ENCODE measurements at places on chromosomes 12 and 14.

DNA sequence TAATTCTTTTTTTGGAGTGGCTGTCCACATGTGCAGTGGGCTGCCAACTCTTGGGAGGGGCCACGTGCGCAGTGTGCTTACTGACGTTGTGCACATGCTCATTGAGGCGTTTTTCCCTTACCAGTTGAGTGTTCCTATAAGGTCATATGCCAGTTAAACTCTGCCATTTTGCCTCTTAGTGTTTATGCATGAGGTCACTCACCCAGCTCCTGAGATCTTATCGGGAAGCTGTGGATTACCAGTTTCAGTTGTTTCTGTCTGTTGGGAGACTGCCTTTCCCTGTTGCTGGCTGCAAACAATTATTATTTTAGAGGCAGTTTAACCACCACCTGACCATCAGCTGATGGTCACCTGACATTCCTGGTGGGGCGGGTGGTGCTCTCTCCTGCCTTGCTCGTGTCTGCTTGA, 16.1 kb upstream of the KIF21A start:
- DNase-seq, result no peak

DNA sequence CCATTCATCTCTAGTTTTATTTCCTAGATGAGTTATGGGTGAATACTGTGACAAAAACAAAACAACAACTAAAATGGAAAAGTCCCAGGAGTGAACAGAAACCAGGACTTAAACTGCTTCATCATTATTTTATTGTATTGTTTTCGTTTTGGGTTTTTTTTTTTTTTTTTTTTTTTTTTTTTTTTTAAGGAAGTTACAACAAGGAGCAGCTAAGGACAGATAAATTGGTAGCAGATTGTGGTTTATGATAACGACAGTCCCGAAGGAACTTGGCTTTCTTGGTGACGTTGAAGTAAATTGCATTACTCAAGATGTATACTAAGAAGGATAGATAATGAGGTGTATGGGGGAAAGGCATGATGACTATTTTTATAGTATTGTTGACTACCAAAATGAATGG, 866.3 kb downstream of the NRXN3 start:
- no peak for DNase-seq

- no peak for DNase-seq
These were observed 224.9 kb downstream of the APAF1 start for GRCh38 chr12:98869886-98870503.

DNA sequence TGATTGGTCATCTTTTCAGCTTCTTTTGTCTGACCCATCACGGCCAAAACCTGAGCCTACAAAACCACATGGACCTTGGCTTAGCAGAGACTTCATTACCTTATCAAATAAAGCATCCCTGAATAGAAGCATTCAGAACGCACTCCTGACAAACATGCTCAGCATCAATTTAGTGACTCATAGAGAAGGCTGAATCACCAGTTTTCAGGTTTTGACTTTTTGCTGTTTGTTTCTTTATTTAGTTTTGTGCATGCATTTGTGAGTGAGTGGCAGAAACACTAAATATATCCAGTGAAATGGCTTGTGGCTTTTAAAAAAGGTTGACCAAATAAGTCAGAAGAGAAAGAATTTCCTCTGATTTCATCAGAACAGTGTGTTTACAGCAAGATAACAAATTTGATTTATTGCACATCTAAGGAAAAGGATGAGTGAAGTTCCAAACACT, 19.0 kb upstream of the OVCH1 start:
- no peak for DNase-seq

DNA sequence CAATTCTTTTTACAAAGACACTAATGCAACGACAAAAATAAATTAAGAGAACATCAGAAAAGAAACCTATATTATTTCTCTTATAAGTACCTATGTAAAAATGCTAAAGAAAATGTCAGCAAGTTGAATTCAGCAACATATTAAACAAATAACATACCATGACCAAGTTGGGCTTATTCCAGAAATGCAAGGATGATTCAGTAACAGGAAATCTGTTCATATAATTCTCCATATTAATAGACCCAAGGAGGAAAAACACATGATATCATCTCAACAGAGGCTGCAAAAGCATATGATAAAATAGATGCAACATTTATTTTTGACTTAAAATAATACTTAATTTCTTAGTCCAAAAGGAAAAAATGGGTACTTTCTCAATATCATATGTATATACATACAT, 25.1 kb upstream of the GPHB5 start:
- no peak for DNase-seq

DNA sequence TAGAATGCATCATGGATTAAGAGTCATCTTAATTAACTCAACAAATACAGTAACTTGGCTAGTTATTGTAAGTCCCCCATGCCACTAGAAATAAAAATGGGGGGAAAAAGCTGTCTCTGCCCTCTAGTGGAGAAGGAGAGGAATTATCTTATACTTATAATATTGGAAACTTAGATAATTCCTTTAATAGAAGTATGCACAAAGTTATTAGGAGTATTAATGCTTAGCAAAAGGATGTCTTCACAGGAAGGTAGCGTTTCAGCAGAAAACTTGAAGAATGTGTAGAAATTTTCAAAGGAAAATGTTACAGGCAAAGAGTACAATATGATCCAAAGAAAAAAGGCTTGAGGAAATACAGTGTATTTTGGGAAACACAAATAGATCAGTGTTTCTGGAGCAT, 19.8 kb downstream of the OR5AU1 start:
- peak; percentile 14 for DNase-seq

- no peak for DNase-seq
These were observed 110.6 kb downstream of the LGMN start for GRCh38 chr14:92637864-92638263.

- no peak for DNase-seq
These were observed 7.4 kb upstream of the SYCP3 start for GRCh38 chr12:101746661-101747060.

DNA sequence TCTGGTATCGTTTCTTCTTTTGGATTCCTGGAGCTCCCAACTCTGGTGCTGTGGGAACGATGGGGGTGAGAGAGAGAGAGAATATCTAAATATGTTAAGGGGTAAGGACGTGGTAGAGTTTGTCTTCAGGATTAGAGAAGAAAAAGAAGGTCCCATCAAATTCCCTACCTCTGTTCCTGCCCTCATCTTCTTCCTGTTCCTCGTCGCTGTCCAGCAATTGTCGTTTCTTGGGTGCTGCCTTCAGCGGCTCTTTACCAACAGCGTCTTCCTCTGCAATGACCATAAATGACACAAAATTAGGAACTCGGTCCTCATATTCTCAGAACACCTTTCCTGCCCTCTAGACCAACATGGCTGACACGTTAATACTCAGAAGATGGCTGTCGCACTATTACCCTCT, 31.5 kb downstream of the TIMELESS start:
- DNase-seq, result no peak

DNA sequence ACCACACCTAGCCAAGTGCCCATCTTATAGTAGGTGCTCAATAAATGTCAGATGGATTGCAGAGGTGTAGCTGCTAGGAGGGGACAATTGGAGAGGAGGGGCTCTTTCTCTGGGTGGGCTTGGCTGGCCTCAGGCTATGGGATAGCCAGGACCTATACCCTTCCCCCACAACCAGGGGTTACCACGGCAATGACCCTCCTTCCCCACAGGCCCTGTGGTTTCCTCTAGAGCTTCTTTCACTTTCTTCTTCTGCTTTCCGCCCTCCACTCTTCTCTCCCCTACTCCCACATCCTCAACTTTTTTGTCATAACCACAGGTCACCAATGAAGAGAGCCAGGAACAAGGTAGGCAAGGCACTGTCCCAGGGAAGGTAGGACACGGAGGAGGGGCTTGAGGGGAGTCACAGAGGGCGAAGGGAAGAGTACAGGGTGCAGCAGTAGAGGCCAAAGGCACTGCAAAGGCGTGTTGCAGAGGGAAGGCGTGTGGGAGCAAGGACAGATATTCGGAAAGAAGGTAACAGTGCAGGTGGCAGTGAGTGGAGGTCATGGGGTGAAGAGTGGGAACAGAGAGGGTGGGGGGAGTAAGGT, 1.9 kb upstream of the ITGB7 start:
- DNase-seq, result no peak

- no peak for DNase-seq
These were observed 186.6 kb upstream of the PLEKHG7 start for GRCh38 chr12:92516277-92516600.

DNA sequence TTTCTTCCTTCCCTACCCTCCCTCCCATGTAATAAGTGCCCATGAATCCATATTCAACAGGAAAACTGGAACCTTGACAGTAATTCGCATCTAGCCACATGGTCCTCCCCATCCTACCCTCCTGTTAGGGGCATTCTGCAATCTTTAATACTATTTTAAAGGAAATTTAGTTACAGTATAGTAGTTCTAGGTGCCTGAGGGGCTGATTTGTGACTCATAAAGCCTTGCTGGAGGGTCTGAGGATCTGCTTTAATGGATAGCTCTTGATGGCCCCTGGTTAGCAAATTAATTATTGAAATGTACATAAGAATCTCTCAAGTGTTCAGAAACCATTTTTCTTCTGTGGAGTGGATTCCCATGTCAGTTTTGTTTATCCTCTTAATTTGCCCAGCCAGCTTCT, 54.1 kb downstream of the ESRRB start:
- DNase-seq, result no peak

DNA sequence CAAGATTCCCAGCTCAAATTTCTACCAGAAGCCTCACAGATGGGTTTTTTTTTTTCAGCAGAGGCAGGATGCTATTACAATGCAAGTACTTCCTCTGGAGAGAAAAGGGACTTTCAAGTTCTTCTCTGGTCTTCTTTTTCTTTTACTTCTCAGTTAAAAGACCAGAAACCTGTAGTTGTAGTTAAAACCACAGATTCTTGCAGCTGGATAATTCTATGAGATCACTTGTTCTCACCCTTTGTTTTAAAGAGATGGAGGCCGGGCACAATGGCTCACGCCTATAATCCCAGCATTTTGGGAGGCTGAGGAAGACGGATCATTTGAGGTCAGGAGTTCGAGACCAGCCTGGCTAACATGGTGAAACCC, 47.6 kb upstream of the OVCH1 start:
- DNase-seq, result no peak

DNA sequence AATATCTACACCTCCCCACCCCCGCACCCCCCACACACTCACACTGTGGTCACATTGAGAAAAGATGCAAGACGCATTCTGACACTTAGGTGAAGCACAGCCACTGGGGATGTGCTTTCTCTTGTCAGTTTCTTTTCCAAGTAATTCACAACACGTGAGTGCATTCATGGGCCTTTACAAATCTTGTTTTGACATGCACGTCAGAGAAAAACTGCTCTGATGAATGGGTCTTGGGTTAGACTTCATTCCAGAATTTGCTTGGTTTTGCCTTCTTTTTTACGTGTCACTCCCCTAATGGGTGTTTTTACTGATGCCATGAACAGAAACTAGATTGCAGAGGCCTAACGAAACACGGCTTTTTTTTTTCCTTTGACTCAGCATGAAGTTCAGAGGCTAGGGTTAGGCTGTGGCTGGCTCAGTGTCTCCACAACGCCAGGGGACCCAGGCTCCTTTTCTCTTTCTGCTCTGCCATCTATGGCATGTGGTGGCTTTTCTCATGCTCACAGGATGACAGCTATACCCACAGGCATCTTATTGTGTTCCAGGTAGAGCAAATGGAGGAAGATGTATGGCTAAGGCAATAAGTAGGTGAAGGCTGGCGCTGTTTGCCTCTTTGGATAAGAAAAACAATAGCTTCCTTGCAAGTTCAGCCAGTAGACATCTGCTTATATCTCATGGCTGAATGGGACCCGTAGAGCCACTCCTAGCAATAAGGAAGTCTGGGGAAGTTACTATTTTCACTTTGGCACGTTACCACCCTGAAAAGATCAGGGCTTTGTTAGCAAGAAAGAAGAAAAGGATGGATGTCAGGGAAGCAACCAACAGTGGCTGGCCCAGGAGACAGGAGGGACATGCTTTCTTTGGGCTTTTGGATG, 253.3 kb downstream of the SLC15A4 start:
- DNase-seq, result no peak

- no peak for DNase-seq
These were observed 41.6 kb downstream of the FBXO21 start for GRCh38 chr12:117148642-117149041.

- no peak for DNase-seq
These were observed 21.8 kb upstream of the DHRS2 start for GRCh38 chr14:23614395-23614828.

DNA sequence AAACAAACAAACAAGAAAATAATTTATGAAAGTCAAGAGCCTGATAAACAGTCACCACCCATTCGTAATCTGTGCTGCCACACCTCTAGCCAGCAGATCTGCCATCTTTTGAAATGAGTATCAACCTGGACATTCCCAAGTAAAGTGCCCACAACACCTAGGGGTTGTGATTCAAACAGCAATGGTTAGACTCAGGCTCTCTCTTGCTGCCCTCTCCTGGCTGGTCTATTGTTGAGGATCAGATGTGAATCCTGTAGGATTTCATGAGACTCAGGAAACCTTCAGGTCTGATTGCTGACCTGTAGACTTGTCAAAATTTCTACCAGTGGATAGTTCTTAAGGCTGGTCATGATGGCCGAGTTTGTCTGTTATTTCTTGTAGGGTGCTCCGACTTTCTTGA, 26.8 kb downstream of the DGLUCY start:
- DNase-seq, result no peak

DNA sequence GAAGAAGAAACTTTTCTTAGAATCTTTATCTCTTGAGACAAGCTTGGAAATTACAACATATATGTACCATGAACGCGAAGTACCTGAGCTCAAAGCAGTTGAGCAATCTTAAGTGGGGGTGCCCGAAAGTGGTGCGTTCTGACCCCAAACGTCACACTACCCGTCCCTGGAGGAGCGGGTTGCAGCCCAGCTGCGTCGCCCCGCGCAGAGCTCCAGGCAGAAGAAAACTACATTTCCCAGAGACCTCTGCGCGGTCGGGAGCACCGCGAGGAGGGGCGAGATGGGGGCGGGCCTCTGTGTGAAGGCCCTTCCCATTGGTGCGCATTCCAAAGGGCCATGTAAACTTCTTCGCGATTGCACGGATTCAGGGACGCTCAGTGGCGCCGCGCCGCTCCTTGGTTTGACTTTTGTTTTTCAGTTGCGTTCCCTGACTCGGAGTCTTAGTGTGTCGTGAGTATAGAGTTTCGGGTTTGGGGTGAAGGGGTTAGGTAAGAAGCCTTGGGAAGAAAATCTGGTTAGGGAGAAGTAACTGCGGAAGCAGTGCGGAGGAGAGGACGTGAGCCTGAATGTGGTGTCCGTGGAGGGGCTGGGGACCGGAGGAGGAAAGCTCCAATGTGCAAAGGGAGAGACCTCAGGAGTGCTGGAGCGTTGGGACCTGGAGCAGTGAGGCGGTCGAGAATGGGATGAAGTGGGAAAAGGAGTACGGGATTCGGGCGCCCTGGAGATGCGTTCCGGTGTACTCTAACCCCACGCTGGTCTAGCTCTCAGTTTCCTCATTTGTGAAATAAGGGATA, at the start of gene CCDC77:
TSS of gene CCDC77 (plus strand) at position 410 of the 794 bp plus-strand sequence. CDS start 7,740 bp downstream, outside the sequence.
- peak; percentile 98 for DNase-seq

GRCh38 chr12:132451172-132451835, 38.6 kb upstream of the FBRSL1 start:
- DNase-seq, result no peak

- no peak for DNase-seq
These were observed 31.7 kb downstream of the FGD4 start for GRCh38 chr12:32431025-32431424.

- DNase-seq, result no peak
These were observed 81.1 kb downstream of the SLC24A4 start for GRCh38 chr14:92404018-92404417.
